ENCODE measurements at places on chromosomes 1 and 21.

GRCh38 chr1:76867342-76868130, at the start of gene ST6GALNAC5:
Gene ST6GALNAC5 (plus strand): TSS chr1:76867480.
- DNase-seq: peak; percentile 7

GRCh38 chr21:33023574-33024200, 2.0 kb upstream of the OLIG2 start:
- DNase-seq: no peak

GRCh38 chr1:171185091-171185490, at the start of gene FMO2:
Gene FMO2 (plus strand): TSS chr1:171185300. CDS start chr1:171185714, 414 bp downstream.
- no peak for DNase-seq

GRCh38 chr1:234545517-234546386, 64.2 kb downstream of the IRF2BP2 start:
- no peak for DNase-seq

DNA sequence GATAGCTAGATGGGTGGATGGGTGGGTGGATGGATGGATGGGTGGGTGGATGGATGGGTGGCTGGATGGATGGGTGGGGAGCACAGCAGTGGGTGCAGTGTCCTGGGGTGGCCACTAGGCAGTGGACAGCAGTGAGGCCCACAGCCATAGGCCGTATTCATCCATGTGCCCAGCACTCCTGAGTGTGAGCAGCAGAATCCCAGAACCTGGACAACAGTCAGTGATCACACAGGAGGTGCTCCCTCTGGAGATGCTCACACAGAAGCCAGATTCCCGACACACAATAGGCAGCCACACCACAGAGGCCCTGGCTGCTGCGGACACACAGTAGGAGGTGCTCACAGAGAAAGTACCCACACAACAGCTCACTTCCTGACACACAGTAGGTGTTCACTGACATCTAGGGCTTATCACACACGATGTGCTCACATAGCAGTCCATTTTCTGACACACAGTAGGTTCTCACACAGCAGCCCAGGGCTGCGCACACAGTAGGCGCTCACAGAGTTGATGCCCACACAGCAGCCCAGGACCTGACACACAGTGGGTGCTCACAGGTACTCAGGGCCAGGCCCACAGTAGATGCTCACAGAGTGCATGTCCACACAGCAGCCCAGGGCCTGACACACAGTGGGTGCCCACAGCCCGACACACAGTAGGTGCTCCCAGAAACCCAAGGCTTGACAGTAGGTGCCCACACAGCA, 64.0 kb downstream of the RAP1GAP start:
- no peak for DNase-seq

GRCh38 chr21:42057851-42058437, 13.2 kb upstream of the UMODL1 start:
- no peak for DNase-seq

- DNase-seq: no peak
Measured at GRCh38 chr1:213292614-213293013, 241.6 kb downstream of the RPS6KC1 start.

DNA sequence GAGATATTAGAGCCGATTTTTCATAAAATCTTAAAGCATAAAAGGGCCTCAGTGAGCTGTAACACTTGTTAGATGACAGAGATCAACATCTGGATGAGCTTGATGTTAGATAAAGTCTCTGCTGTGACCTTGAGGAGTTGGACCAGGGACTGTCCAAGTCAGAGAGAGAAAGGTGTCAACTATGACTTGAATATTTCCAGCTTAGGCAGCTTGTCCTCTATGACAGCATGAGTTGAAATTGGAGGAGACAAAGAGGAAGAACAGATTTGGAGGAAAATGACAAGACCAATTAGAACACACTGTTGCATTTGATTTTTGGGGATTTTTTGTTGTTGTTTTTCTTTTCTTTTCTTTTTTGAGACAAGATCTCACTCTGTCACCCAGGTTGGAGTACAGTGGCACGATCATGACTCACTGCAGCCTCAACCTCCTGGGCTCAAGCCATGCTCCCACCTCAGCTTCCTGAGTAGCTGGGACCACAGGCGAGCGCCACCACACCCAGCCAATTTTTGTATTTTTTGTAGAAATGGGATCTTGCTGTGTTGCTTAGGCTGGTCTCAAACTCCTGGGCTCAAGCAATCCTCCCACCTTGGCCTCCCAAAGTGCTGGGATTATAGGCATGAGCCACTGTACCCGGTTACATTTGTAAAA, 35.3 kb upstream of the CLIC4 start:
- DNase-seq: no peak

DNA sequence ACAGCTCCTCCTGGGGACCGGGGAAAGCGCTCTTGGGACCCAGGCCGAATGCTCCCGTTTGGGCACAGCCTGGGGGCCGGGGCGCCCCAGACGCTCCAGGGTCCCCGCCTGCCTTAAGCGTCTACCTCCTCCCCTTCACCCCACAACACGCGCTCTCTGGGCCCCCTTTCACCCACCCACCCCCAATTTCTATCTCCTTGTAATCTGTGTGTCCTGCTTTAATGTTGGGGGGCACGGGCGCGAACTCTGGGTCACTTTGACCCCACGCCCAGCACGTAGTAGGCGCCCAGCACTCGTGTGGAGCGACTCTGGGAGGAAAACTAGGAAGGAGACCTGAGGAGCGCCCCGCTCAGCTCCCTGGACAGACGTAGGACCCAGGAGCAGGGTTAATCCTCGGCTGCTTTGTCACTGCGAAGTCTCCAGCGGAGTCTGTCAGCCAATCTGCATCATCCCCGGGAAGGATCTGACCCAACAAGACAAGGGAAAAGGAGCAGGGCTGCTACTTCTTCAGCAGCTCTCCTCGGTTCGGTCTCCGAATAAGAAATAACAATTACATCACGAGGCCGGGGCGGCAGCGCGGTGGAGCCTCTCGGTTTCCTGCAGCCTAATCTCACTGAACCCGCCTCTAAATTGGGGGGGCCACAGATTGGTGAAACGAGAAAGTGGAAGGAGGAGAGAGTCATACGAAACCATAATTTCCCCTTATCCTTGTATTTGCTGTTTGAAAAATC, 757 bp upstream of the NRIP1 start:
- DNase-seq: no peak

GRCh38 chr1:205064301-205064700, 20.0 kb downstream of the TMEM81 start:
- no peak for DNase-seq

- no peak for DNase-seq
Measured at GRCh38 chr1:193068013-193068412, 8.6 kb downstream of the RO60 start.

DNA sequence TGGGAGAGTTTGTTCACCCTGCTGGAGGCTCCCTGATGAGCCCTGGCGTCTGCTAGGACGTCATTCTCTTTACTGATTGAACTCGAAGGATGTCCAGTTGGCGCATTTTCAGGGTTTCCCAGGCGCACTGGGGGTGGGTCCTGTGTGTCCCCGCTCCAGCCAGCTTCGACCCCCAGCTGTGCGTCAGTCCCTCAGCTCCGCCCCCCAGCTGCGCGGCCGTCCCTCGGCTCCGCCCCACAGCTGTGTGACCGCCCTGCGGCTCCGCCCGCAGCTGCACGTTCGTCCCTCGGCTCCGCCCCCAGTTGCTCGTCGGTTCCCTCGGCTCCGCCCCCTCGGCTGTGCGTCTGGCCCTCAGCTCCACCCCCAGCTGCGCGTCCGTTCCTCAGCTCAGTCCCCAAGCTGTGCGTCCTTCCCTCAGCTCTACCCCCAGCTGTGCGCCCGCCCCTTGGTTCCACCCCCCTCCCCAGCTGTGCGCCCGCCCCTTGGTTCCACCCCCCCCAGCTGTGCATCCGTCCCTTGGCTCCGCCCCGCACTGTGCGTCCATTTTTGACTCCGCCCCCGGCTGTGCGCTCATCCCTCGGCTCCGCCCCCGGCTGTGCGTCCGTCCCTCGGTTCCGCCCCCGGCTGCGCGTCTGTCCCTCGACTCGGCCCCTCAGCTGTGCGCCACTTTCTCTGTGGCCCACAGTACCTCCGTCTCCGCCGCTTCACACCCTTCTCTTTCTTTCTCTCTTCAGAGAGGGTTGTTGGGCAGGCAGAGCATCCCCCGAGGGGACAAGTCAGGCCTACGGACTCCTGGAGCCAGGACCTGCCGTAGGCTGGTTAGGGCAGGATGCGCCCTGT, 61.3 kb downstream of the FAAP20 start:
- peak; percentile 99 for DNase-seq

- no peak for DNase-seq
Measured at GRCh38 chr1:217622042-217622441, 8.8 kb downstream of the GPATCH2 start.

DNA sequence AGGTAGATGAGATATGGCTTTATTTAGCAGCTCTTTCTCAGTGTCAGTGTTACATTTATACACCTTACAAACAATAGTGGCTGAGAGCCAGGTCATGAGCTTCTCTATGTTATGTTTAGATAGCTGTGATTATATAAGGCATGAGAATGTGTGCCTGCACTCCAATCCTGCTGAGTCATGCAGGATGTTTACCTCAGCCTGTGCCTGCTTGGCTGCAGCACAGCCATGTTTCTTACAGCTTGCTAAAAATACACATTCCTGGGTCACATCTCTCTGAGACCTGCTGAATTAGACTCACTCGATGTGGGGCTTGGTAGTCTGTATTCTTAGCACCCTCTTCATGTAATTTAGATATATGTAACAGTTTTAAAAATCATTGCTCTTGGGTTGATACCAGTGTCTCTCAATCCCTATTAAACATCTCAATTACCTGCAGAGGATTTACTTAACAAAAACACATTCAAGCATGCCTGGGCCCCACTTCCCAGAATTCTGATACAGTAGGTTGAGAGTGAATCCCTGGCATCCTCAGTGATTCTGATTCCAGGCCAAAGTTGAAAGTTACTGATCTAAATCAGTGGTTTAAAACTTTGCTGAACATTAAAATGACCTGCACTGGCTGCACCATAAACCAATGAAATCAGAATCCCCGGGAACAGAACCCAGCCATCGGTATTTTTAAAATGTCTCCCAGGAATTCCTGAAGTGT, 107.5 kb downstream of the GDAP2 start:
- DNase-seq: no peak

DNA sequence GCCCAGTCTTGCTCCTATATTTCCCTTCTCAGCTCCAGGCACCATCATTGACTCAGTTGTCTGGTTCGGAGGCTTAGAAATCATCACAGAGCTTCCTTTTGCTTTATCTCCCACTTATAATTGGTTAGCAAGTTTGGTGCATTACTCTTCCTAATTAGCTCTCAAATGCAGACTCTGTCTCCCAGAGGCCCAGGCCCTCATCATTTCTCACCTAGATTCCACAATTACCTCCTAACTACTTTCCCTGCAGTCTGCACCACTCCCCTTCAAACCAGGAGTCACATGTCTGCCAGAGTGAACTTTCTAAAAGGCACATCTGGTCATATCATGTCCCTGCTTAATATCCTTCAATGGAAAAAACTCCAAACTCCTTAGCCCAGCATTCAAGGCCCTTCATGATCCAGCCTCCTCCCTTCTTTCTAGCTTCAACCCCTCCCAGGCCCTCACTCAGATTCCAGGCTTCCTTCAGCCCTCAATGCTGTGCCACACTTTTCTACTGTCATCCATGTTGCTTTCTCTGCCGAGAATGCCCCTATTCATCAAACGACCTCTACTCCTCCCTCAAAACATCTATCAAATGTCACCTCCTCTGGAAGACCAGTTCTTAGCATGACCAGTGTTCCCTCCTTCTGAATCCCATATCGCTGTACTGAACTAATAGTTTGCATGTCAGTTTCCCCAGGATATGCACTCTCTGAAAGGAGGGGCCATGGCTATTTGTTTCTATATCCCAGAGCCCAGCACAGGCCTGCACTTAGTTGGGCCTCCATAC, 30.7 kb downstream of the SYT2 start:
- no peak for DNase-seq

GRCh38 chr1:229557200-229557850, 1.2 kb downstream of the ABCB10 start:
- no peak for DNase-seq

- DNase-seq: no peak
Measured at GRCh38 chr1:157157501-157158190, 19.5 kb upstream of the ETV3 start.

DNA sequence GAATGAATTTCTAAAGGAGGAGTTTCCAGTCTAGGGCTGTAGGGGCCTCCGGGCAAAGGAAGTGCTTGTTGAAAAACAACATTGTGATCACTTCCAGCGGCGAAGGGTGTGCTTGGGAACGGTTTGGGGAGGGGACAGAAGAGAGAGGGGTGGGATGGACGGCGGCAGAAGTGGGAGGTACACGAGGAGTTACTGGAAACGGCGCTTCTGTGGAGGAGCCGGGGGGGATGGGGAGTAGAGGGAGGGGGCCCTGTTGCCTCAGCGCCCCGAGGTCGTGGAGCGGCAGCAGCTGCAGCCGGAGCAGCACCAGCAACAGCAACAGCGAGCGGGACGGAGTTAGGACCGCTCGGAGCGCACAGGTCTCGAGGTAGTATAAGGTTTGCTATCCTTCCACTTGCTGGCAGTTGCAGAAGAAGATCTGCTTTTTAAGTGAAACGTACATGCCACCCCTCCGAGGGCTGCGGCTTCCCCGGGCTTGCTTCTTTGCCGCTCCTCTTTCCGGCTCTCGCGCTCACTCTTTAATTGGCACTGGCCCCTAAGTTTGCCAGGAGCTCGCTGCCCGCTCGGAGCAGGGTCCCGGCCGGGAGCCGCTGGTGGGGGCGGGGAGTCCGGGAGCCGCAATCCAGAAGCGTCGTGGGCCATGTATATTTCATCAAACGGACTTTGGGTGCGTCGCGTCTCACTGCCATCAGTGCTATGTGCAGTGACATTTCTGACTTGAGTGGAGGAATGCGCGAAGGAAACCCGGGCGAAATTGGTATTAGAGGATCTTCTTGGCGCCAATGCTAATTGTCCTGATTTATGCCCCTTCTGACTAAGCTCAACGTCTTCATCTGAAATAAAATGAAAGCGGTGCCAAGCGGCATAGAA, 771 bp upstream of the NTNG1 start:
- DNase-seq: no peak

DNA sequence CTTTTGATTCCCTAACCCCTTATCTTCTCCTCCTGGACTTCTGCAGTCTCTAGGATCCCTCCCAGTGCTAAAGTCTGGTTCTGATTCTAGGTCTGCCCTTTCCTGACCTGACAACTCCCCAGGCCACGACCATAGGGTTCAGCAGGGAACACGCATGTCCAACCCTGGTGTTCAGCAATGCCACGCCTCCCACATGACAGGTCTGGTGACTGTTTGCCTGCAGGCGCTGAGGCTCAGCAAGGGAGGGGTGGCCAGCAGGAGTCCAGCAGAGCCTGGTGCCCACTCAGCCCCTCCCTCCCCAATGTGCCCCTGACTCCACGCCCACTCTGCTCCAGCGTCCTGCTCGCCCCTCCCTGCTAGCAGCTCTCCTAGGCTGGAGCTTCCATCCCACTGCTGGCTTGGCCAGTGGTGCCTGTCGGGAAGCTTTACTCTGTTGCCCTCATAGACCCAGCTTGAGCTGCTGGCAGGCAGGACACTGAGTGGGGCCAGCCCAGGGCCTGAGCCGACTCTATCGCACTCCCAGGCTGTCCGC, 17.3 kb downstream of the SLC9A1 start:
- no peak for DNase-seq

DNA sequence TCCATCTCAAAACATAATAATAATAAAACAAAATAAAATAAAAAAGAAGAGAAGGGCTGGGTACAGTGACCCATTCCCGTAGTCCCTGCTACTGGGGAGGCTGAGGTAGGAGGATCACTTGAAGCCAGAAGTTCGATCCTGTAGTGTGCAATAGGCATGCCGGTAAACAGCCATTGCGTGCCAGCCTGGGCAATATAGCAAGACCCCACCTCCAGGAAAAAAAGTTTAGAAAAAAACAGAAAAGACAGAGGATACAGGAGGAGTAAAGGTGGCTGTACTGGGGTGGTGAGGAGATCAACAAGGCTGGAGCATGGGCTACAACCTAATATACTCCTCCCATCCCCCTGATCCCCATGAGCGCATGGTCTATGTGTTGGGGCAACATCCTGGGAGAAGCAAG, 30.8 kb downstream of the PTAFR start:
- DNase-seq: no peak

- DNase-seq: no peak
Measured at GRCh38 chr1:9361630-9362260, 69.1 kb downstream of the SPSB1 start.

All from NCI-H1105 (cell line).